Activated naive CD8-positive, alpha-beta T cell treated with anti-CD3 and anti-CD28 coated beads for 36 hours (primary cell): ENCODE measurements at places on chromosomes 4 and X. TPM values are rescaled to one million over a fixed set of nuclear protein-coding genes. Genes with fewer than 3 reads are reported as not detected.

CASP6 gene
- total RNA-seq: 23.5 TPM

CT45A3 gene
- total RNA-seq: not detected

CPLX1 gene
- 0.16 TPM for total RNA-seq

GRCh38 chr4:151304755-151305154, 20.6 kb downstream of the SH3D19 start:
- H3K36me3 ChIP-seq: no peaks in the 10 kb centered on the region
- no peak overlapping the region for H3K27ac ChIP-seq
- no peak for DNase-seq
- peaks cover 4% of the 10 kb centered on the region for H3K4me1 ChIP-seq
- no peak overlapping the region for H3K4me3 ChIP-seq

- H3K4me3 ChIP-seq: no peak overlapping the region
- H3K27ac ChIP-seq: no peak overlapping the region
- DNase-seq: no peak
- H3K27me3 ChIP-seq: no peaks in the 10 kb centered on the region
- H3K36me3 ChIP-seq: no peaks in the 10 kb centered on the region
- no peaks in the 10 kb centered on the region for H3K4me1 ChIP-seq
Observed at GRCh38 chr4:64144994-64145393, 264.3 kb downstream of the TECRL start.

- H3K27ac ChIP-seq: no peak overlapping the region
- no peak for DNase-seq
- H3K36me3 ChIP-seq: peaks cover 10% of the 10 kb centered on the region
- H3K4me3 ChIP-seq: no peak overlapping the region
- no peaks in the 10 kb centered on the region for H3K27me3 ChIP-seq
- H3K4me1 ChIP-seq: peaks cover 13% of the 10 kb centered on the region
Observed at GRCh38 chr4:4302416-4302815, 12.4 kb downstream of the ZBTB49 start.

- no peak overlapping the region for H3K27ac ChIP-seq
- H3K36me3 ChIP-seq: peaks cover 15% of the 10 kb centered on the region
- no peak overlapping the region for H3K4me3 ChIP-seq
Observed at GRCh38 chr4:4521731-4522130, 20.1 kb downstream of the STX18 start.

DNA sequence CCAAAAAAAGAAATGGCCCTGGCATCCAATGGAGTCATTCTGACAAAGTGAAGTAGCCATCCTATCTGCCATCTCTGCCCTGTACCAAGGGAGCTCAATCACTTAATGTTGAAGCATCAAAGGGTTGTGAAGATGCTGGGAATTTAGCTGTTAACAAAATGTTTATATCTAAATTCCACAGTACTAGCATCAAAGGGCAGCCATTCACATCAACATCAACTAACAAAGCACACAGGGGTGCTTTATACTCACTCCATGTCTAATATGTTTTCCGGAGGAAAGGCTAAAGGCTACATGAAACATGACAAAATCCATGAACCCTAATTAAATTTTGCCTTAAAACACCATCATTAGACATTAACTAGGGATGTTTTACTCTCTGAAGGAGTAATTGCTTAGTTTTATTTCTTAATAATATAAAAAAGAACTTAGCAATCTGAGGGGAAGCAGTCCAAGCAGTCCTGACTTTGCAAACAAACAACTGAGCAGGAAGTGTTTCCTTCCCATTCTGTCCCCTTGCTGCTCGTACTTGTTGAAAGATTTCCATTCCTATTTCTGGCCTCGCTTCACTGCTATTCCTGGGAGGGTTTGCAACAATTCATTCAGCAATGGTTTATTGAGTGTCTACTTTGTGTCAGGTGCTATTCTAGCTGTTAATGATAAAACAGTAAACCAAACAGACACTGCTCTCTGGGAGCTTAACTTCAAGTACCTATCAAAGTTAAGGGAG, 208.6 kb upstream of the SLC7A11 start:
- no peaks in the 10 kb centered on the region for H3K36me3 ChIP-seq
- H3K27me3 ChIP-seq: no peaks in the 10 kb centered on the region
- no peak overlapping the region for H3K4me3 ChIP-seq
- H3K27ac ChIP-seq: no peak overlapping the region

DNA sequence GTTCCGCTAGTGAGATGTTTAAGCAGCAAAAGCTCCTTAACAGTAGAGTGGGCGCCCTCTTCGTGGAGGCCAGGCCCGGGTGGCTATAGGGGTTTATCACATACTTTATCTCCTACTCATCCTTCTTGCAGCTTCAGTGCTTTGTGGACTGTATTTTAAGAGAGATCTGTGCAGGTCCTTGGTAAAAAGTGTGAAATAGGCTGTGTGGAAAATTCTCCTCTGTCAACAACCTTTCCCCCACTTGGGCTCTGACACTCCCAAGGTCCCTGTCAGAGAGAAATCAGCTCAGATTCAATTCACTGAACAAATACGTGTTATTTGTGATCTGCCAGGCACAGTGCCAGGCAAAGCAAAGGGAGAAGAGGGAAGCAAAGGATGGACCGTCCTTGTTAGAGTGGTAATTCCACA, 214.3 kb upstream of the PPARGC1A start:
- H3K4me1 ChIP-seq: no peaks in the 10 kb centered on the region
- H3K36me3 ChIP-seq: no peaks in the 10 kb centered on the region
- no peak for DNase-seq
- H3K27me3 ChIP-seq: peaks cover 10% of the 10 kb centered on the region
- no peak overlapping the region for H3K27ac ChIP-seq

GRCh38 chr4:158782551-158783360, 13.9 kb downstream of the FNIP2 start:
- H3K4me1 ChIP-seq: peaks cover 32% of the 10 kb centered on the region
- DNase-seq: no peak
- no peak overlapping the region for H3K4me3 ChIP-seq
- no peaks in the 10 kb centered on the region for H3K27me3 ChIP-seq

DNA sequence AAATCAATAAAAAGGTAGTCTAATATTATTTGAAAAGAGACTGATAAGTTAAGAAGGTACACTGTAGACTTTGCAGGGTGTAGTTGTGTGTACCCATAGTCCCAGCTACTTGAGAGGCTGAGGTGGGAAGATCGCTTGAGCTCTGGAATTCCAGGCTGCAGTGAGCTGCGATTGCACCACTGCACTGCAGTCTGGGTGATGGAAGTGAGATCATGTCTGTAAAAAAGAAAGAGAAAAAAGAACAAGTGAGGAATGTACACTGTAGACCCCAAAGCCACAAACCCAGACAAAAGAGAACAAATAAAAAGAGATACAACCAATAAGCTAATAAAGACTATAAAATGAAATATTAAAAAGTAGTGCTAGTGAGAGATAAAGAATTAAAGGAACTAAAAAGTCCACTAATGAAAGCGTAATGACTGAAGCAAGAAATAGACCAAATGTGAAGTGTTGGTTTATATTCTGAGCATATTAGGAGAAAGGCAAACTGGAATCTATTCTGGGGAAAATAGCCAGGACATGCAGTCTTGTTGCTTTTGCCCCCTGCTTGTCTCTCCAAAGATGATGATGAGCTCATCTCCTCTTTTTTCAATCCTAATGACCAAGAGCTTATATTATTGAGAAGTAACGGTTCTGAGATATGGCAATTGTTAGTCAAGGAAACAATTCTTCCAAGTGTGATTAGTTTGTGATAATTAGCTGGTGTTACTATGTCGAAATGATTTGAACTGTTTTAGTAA, 19.1 kb downstream of the GSX2 start:
- peaks cover 4% of the 10 kb centered on the region for H3K36me3 ChIP-seq
- H3K27me3 ChIP-seq: peaks cover 23% of the 10 kb centered on the region
- no peaks in the 10 kb centered on the region for H3K4me1 ChIP-seq
- H3K27ac ChIP-seq: no peak overlapping the region
